Right lung (tissue), 10 donors: ENCODE measurements at places on chromosomes 1 and 21.

GRCh38 chr1:7427605-7428300 is 343.3 kb upstream of the VAMP3 start:
- DNase-seq = no peak

GRCh38 chr21:37784591-37785318 is 131.5 kb downstream of the KCNJ6 start:
- DNase-seq = no peak

- no peak for DNase-seq
Measured at GRCh38 chr1:1626207-1627141, 5.5 kb upstream of the MMP23B start.

DNA sequence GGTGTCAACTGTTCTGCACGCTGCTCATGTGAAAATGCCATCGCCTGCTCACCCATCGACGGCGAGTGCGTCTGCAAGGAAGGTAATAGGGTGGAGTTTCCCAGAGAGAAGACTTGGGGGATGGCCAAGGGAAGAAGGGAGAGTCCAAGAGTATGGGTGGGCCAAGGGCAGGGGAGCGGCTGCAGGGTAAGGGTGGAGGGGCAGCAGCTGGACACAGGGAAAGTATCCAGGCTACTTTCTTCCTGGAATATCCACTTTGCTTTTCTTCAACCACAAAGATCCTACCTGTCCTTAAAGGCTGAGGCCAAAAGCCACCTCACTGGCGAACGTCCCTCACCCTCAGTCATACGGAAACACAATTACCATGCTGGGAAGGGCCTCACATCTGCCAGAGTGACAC is 11.5 kb upstream of the LRRC71 start:
- DNase-seq = no peak

DNA sequence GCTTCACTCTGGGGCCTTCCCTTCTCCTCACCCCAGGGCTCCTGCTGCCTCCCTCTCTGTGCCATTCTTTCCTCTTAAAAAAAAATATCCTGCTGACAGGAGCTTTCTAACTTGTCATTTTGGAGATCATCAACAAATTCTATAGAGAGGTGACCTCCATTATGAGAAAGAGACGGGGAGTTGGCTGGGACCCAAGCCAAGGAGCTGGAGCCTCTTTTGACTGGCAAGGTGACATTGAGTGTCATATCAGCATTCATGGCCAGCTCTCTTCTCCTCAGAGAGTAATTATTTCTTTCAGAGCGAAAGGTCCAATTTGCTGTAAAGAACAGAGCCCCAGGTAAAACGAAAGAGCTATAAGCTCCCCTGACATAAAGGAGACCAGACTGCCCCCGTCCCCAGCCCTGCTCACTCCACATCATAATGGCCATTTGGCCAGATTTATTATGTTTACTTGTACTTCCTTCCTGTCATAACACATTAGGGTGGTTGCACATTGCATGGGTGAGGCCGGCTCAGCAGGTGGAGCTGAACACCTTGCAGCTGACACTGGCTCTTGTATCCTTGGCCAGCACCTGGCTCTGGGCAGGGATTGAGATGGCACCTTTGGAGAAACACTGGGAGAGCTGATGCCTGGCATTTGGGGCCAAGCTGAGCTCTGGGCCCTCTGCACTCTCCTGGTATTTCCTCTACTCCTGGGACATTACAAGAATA is 404.0 kb upstream of the VAMP3 start:
- no peak for DNase-seq

GRCh38 chr21:37232274-37233018 is 34.7 kb downstream of the VPS26C start:
- no peak for DNase-seq

- no peak for DNase-seq
Measured at GRCh38 chr1:155389826-155390225, 69.1 kb downstream of the RUSC1 start.

- no peak for DNase-seq
Measured at GRCh38 chr1:50047916-50048694, 24.4 kb upstream of the AGBL4 start.

DNA sequence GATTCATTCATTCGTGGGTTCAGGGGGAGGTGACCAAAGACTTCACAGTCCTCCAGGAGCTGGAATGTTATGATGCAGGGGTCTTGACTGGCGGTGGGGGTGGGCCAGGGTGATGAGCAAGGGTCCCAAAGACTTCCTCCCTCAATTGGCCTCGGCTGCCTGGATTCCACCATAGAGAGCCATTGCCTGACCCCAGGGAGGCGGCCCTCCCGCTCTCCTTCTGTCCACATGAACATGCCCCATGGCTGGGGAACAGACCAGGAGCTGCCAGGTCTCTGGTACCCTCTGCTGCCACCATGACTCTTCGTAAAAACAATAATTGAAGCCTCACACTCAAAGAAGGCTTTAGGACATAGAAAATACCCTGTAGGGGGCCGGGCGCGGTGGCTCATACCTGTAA is 102.5 kb upstream of the CASZ1 start:
- no peak for DNase-seq
